ENCODE measurements at places on chromosomes 2 and 18.

DNA sequence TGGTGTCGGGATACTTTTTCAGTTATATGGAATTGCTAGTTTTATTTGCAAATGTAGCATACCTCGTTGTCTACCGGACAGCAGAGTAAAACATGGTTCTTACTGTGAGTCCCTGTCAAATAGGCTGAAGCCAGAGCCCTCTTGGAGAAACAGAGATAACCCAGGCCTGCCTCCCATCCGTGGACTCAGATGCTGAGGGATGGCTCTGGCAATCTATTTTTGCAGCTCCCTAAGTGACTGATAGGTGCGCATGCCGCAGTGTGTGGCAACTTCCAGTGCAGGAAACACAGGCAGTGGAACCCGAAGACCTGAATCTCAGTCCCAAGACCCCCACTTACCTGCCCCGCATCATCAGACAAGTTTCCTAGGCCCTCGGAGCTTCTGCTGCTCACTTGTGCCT lies 33.6 kb downstream of the STEAP3 start:
- no peak for DNase-seq

DNA sequence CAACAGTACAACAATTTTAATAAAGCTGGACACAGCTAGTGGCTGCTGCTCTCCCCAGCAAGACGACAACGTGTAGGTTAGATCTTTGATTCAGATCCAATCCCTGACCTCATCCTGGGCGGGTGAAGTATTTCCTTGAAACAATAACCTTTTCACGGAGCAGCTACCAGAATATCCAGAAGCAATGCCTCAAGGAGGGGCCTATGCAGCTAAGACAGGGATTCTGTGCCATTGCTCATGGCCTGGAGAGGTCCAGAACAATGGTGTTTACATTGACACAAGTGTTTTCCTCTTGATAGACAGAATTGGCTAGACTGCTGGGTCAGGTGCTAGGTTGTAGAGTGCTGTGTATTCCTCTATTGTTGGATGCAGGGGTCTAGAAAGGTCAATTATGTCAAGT lies 520.1 kb downstream of the BCL11A start:
- DNase-seq, result no peak

DNA sequence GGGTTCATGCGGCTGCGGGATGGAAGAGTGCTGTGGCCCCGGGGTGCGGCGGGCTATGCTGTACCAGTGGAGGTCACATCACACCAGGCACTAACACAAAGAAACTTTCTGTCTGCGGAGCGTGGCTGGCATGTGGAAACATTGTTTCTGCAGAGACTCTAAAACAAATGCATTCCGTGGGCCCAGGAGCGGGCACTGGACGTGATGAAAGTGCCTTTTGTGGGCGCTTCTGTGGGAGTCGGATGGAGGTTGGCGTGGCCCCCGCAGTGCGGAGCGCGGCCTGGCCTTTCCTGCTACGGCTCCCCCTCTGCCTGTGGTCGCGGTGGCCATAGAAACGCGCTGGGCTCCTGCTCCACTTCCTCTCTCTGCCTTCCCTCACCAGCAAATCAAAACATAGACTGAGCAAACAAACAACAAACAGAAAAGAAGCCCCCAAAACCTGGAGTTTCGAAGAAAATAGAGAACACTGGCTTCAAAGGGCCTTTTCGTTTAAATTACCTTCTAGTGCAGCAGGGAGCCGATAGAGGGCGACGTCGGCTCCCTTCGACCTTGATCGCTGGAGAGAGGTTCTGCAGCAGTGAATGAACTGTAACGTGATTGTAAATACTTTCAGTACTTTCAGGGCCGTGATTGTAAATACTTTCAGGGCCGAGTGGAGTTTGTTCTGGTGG lies 51.4 kb downstream of the KIF5C start:
- DNase-seq, result peak; percentile 10

GRCh38 chr2:3405307-3405706 lies 25.8 kb downstream of the TRAPPC12 start:
- DNase-seq, result no peak

DNA sequence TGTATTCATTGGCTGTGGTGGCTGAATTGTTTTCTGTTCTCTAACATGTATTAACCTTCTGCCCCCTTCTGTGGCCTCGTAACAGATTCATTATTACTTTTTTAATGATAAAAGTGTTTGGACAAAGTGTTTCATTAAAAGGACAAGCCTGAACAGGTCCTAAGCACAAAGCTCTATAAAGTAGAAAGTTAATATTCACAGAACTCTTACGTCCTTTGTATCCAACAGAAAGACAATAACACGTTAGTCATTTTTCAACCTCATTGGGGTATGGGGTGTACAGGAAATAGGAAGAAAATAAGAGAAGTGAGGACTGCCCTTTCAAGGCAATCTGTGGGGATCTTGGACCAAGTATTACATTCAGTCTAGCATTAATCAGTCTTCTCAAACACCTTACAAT lies 105.5 kb upstream of the RGPD4 start:
- DNase-seq, result no peak

GRCh38 chr2:62458671-62459081 lies 47.3 kb downstream of the TMEM17 start:
- no peak for DNase-seq

DNA sequence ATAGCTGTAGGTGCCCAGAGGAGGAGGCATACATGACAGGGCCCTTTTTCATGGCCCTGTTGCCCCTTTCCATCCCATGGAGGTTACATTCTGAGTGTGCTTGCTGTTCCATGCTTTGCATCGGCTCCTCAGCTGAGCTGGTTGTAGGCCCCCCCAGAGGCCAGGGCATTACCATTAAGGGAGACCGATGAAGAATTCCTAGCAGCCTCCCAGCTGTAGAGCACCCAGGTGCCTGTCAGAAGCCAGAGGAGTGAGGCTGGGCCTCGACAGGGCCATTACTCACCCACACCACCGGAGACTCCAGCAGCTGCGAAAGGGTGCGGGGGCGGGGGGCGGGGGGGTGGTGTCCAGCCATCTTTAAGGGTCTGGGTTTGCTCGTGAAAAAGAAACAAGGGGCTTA lies 72.2 kb downstream of the GALNT14 start:
- no peak for DNase-seq

DNA sequence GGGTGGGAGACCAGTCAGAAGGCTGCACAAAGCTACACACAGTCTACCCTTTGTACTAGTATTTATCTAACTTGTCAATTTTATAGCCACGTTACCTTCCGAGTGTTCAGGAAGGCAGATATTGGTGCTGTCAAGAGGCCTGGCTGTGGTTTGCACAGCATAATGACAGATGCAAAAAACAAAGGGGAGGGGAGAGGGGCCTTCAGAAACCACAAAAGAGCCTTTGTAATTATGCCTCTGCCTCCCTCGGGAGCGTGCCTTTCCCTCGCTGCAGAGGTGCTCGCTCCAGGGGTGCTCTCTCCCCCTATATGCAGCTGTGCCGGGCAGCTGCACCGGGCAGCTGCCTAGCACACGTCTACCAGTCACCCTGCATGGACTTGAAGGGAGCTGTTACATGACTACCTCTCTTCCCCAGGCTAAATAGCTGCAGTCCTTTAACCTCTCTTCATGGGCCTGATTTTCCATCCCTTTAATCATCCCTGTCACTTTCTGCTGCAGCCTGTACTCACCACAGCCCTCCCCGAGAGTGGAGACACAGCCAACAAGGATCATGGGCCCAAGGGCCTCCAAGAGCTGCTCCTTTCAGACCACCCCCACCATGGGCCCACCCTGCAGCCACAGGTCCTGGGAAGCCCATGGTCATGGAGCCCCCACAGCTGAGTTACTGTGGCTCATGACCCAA lies 168.4 kb upstream of the PKDCC start:
- no peak for DNase-seq

GRCh38 chr2:160670618-160671017 lies 177.0 kb upstream of the RBMS1 start:
- no peak for DNase-seq

GRCh38 chr2:105625632-105626031 lies 119.1 kb upstream of the NCK2 start:
- no peak for DNase-seq

DNA sequence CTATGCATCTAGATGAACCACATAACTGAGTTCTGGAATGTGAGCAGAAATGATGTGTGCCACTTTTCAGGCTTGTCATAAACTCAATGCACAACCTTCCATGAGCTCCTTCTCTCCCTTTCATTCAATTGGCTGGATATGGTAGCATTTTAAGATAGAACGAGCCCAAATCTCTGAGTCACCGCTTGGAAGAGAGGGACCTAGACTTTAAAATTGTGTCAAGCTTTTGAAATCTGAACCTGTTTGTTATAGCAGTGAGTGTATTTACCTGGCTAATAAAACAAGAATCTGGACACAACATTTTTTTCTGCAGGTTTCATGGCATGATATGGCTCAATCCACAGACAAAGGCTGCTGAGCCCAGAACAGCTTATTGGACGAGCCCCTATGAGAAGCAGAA lies 297.8 kb upstream of the SPRED2 start:
- no peak for DNase-seq
